Effector CD4-positive, alpha-beta T cell (primary cell): ENCODE measurements at places on chromosomes 16 and 17.
A peak's percentile ranks its signal among the peaks of the same experiment; 100 is the strongest.

DNA sequence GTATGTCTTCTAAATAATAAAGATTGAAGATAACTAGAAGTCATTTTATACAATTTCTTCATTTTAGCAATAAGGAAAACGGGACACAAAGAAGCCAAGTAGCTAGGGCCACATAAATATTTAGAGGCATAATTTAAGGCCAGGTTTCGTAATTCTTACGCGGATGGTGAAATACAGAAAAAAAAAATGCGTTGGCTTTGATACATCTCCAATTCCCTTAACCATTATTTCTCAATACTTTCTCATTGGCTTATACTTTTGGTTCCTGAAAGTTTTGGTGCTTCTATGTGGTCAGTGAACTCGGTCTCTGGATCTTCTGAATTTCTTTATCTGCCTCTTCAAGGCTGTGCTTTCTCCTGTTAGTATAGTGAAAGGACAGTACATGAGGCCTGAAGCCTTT lies 888.1 kb downstream of the KCNJ2 start:
- DNase-seq: no peak

- no peak for DNase-seq
These were observed 548.9 kb upstream of the CDH8 start for GRCh38 chr16:62585041-62585545.

- no peak for DNase-seq
These were observed 83.2 kb downstream of the TMC6 start for GRCh38 chr17:78045316-78045715.

- DNase-seq: no peak
These were observed 572.2 kb downstream of the CDH13 start for GRCh38 chr16:83198977-83199376.

DNA sequence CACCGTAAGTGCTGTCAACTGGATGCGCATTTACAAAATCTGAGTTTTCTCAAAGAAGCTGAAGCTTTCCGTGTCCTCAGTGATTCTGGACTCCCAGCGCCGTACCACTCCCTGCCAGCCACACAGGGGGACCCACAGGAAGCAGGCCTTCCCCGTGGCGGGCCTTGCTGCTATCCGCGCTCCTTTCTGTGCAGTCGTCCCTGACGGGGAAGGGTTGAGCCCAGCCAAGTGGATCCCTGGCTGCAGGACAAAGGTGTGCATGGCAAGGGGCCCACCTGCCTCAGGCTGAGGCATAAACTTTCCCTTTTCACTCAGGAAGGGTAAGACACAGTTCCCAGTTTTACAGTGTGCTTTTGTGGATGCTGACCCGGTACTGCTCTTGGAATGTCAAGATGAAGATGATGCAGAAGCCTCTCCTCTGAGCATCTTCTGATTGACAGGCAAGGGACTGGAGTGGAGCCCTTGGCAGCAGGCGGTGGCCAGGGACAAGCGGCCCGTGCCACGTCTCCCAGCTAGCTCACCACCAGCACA lies 93.0 kb downstream of the ANKRD11 start:
- no peak for DNase-seq

DNA sequence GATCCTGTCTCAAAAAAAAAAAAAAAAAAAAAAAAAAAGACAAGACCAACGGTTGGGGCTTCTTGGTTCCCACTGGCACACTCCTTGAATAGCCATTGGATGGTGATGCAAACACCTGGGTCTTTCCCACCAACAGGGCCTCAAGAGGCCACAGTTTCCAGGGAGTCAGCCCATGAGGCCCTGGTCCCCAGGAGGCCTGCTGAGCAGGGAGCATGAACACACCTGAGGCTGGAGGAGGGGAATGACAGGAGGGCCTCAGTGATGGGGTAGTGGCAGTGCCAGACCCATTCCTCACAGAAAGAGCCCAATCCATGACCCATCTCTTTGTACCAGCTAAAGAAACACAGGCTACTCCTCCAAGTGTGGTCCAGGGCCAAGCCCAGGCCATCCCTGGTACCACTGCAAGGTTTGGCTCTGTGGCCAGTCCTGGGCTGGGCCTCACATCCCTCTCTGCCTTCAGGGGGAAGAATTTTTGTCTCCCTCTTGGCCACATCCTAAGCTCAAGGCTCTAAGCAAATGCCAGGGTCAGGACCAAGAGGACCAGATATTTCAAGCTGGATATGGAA lies 13.9 kb downstream of the ARL2BP start:
- no peak for DNase-seq

- DNase-seq: no peak
These were observed 52.0 kb upstream of the CBX4 start for GRCh38 chr17:79891113-79891730.

DNA sequence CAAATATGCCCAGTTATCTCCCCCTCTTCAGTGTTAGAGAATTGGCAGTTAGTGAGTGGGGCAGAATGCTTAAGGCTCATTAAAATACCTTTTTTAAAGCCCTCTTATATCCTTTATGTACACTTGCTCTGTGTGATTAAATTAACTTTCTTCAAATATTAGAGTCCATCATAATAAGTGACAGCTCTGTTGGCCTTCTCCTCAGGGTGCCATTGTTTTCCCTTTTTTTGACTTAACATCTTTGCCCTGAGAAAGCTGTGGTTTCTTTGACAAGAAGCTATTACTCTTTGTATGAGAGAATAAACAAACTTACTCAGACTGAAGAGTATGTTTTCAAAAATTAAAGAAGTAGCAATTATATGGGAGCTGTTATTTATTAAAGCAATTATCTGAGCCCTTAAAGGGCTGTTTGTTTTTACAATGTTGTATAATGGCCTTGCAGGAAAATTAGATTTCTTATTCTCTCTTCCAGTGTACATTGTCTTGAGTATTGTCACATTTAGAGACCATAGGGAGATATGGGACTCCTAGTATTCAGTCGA lies 13.4 kb downstream of the RBBP6 start:
- no peak for DNase-seq

DNA sequence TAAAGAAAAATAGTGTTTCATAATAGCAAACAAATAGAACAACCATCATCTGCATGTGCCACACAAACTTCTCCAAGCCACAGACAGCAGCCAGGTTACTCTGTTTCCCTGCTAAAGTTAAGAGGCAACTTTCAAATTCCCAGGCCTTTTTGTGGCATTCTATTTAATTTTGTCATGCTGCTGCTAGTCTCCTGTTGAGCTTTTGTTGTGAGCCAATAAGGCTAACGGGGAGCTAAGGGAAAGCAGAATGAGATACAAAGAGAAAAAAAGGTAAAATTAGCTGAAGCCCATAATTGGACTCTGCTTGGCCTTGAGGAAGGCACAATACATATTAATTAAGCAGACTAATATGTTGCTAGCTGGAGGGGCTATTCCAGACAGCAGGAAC lies 74.7 kb upstream of the GNAO1 start:
- DNase-seq: no peak

- DNase-seq: no peak
These were observed 23.9 kb downstream of the KLHDC4 start for GRCh38 chr16:87741700-87742415.

DNA sequence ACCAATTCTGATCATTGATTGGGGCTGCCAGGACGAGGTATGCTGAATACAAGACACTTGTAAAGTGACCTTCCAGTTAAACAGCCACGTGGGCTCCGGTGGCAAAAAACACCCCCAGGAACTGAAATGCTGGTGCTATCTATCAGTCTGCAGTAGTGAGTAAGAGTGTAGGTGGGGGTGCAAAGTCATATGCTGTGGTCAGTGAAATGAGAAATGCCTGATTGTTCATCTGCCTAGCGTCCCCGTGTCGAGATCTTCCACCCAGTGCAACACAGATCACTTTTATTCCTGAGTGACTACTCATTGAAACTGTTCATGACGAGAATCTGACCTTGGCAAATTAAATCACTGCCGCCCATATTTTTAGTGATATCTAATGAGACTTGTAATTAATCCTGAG lies 806.5 kb upstream of the GOT2 start:
- DNase-seq: no peak

GRCh38 chr16:55324285-55325079 lies 479 bp downstream of the IRX6 start:
- DNase-seq: no peak

- no peak for DNase-seq
These were observed 41.5 kb downstream of the RPTOR start for GRCh38 chr17:80585890-80586845.

- no peak for DNase-seq
These were observed 19.1 kb upstream of the CD79B start for GRCh38 chr17:63950940-63951907.

- DNase-seq: no peak
These were observed 55.3 kb upstream of the ERCC4 start for GRCh38 chr16:13864689-13865088.

- no peak for DNase-seq
These were observed 10.1 kb upstream of the CCL17 start for GRCh38 chr16:57394444-57394843.

DNA sequence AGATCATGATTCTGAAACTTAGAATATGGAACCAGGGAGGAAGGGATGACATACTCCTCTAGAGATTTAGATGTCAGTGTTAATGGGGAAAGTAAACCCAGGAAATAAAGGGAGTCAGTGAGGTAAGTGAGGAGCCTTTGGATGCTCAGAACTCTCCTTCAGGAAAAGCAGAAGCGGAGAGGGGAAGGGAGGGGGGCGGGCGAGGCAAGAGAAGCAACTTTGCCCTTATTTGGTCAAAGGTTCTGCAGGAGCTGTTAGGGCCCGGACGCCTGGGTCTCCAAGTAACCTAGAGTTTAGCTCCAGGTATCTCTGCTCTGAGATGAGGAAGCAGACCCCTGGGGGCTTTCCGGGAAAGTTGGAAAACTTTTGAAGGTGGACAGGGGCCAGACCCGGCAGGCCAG lies 1.3 kb downstream of the PFN1 start:
- no peak for DNase-seq

- no peak for DNase-seq
These were observed 171.4 kb upstream of the DYNLRB2 start for GRCh38 chr16:80369138-80369958.

DNA sequence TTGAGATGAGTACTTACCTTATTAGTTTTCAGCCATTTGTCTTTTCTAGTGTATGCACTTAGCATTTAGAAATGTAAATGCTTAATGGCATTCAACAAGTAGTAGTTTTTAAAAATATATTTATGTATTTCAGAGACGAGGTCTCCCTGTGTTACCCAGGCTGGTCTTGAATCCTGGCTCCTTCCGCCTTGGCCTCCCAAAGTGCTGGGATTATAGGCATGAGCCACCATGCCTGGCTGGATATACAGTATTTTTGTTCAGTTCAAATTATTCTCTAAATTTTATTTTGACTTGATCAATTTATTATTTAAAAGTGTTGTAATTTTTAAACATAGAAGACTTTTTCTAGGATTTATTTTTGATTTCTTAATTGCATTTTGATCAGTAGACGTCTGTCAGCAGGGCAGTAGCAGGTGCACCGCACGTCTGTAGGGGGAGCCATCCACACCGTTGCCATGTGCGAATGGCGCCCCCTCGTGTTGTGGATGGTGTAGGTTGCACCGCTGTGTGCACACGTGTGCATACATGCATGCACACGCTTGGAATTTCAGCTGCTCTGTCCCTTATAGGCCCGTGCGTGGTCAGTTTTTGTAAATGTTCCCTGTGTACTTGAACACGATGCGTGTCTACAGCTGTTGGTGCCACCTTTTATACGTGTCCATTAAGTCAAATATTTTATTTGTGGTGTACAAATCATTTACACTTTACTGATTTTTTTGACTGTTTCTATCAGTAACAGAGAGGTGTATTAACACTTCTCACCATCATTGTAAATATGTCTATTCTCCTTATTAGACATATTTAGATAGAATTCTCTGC lies 30.6 kb downstream of the RPTOR start:
- DNase-seq: peak; percentile 92

GRCh38 chr16:87212026-87212425 lies 105.2 kb downstream of the C16orf95 start:
- DNase-seq: no peak

DNA sequence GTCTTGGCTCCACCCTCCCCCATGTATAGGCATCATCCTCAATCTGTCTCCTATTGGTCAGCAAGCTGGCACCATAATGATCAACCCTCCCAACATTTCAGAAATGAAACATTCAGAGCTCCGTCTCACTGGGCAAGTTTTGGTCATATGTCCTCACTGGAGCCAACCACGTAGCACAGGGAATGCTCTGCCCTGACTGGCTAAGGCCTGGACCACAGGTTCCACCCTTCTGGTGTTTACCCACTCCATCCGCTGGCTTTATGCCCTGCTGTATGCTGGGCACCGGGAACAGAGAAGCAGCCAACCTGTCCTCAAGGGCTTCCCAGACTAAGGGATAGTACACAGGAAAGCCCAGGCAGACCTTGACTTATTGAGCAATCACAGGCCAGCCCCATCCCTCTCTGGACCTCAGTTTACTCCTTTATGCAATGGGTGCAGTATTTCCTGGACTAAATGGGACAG lies 20.5 kb downstream of the MYO15A start:
- no peak for DNase-seq

- no peak for DNase-seq
These were observed 220.7 kb downstream of the ENGASE start for GRCh38 chr17:79295307-79295706.

DNA sequence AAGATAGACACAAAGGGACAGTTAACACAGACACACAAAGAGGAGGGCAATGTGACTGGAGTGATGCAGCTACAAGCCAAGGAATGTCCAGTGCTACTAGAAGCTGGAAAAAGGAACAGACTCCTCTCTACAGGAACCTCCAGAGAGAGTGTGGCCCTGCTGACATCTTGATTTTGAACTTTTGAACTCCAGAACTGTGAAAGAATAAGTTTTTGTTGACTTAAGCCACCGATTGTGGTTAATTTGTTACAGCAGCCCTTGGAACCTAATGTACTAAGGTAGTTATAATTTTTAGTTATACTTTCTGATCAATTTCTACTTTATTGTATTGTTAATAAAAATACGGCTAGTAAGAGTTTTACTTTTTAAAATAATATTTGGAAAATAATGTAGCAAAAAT lies 129.1 kb downstream of the MYO1D start:
- no peak for DNase-seq

GRCh38 chr17:45973946-45974859 lies 24.8 kb upstream of the STH start:
- no peak for DNase-seq

DNA sequence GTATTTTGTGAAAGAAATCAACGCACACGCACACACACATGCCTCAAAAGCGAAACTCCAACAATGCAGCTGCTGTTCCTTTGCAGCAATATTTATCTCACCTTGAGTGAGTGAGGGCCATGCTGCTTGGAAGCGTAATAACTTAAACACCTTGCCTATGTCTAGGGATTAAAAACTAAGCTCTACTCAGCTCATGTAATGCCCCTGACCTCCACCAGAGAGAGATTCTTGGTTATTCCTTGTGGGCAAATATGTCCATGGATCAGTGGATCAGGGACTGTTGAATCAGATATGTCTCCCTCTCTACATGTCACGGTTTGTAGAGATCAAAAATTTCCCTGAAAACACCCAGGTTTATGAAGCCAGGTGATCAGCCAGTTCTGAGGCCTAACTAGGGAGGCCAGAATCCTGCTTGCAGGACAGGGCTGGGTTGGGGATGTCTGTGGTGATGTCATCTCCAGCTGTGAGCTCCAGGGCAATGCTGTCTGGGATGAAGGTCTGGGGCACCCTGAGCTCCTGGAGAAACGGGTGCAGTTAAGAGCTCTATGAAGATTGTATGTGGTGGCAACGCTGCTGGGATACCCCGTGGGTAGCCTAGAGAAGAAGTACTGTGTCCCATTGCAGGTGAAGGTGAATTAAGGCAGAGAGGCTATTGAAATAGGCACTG lies 149.4 kb downstream of the KCNJ12 start:
- DNase-seq: no peak

GRCh38 chr16:29813644-29814562 lies 1.9 kb downstream of the PRRT2 start:
- no peak for DNase-seq

- DNase-seq: peak; percentile 43
These were observed 1.1 kb downstream of the RAI1 start for GRCh38 chr17:17682293-17682736.

- DNase-seq: no peak
These were observed 4.5 kb upstream of the UBALD2 start for GRCh38 chr17:76260669-76261068.
